ENCODE measurements at places on chromosomes 3 and 15. TPM values are rescaled to one million over a fixed set of nuclear protein-coding genes. Genes with fewer than 3 reads are reported as not detected.

DNA sequence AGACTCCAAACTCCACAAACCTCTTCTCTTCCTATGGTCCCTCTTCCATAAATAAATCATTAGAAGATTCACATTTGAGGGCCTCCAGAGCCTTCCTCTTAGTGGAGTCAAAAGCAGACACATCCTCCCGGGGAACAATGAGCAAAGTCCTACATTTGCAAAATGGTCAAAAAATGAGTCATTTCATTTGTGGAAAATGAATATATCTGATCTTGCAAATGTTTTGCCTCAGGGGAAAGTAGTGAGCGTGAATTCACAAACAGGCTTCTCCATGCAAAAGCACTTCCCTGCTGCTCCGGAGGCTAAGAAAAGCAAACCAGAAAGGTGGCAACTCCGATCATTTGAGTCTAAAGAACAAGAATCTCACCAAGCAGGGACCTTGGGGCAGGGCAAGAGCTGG is 86.7 kb upstream of the IQSEC1 start:
- no peak for DNase-seq

DNA sequence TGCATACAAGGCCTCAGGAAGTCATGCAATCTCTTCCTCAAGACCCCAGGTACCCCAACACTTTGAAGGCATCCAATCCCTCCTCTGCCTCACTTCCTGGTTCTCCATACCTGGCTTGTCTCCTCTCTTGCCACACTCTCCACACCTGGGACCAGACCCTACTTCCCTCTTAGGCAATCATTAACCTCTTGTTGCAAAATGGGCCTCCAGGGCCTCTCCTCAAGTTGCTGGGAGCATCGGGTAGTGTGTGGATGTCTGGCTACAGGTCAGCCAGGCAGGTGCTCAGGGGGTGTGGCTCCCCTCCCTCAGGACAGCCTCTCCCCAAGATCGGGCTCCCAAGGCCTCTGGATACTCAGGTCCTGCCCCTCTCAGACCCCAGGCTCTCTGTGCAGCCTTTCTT is 8.6 kb downstream of the PLA2G4E start:
- no peak for DNase-seq

ATP2B2 gene
- 0.15 TPM for total RNA-seq

- DNase-seq = no peak
Measured at GRCh38 chr3:15284121-15284889, 48.1 kb downstream of the SH3BP5 start.

DNA sequence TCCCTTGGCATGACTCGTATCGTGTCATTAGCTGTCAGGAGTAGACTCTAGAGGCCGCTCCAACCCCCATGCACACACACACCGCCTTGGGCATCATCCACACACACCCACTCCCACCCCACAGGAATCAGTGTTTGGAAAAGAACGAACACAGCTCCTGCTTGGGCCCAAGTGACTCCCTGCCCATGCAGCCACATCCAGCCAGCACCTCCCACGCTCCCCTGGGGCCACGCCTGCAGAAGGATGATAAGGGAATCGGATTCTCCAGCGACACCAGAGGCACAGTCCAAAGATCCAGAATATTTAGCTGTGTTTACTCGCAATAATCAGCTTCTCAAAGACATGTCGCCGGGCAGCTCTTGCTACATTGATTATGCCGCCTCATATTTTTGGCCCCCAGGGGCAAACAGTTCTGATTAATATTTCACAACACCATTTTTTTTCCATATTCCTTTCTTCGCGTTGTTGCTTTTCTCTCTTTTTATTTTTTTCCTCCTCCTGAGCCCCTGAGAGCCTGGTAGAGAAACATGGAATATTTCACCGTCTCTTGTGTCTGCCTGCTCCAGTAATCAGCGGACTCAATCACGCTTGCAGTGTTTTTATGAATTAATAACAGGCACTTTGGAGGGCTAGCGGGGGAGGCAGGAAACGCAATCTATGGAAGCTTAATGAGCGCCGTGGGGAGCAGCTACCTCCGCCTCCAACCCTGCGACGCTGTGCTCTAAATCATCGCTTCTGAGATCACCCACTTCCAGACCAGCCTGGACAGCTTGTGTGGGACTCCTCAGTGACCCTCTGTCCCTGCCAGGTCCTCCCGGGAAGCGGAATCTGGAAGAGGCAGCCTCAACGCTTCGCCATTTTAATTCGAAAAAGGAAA is 221.4 kb downstream of the TLE3 start:
- DNase-seq = no peak

GRCh38 chr3:58216496-58217195 is 5.9 kb upstream of the DNASE1L3 start:
- no peak for DNase-seq

DNA sequence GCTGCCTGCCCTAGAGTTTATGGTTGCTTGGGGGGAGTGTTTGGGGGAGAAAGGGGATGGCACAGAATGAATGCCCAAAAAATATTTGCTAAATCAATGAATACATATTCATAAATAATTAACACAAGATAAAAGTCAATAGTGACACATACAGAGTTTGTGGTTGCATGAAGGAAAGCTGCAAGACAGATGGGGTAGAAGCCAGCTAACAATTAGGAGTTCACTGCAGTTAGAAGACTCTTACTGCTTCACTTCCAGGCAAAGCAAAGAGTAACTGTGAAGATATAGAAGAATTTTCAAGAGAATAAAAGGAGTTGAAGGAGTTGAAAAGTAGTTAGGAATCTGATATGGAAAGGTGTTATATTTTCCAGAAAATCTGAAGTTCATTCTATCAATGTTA is 72.4 kb downstream of the ZNF280D start:
- no peak for DNase-seq

- DNase-seq = no peak
Measured at GRCh38 chr3:104598848-104599511, 767.7 kb upstream of the ALCAM start.

- no peak for DNase-seq
Measured at GRCh38 chr3:172257648-172258400, 190.4 kb downstream of the GHSR start.

GRCh38 chr15:92121047-92121446 is 267.5 kb downstream of the SLCO3A1 start:
- DNase-seq = no peak

- no peak for DNase-seq
Measured at GRCh38 chr3:189013224-189013888, 158.4 kb upstream of the TPRG1 start.

DNA sequence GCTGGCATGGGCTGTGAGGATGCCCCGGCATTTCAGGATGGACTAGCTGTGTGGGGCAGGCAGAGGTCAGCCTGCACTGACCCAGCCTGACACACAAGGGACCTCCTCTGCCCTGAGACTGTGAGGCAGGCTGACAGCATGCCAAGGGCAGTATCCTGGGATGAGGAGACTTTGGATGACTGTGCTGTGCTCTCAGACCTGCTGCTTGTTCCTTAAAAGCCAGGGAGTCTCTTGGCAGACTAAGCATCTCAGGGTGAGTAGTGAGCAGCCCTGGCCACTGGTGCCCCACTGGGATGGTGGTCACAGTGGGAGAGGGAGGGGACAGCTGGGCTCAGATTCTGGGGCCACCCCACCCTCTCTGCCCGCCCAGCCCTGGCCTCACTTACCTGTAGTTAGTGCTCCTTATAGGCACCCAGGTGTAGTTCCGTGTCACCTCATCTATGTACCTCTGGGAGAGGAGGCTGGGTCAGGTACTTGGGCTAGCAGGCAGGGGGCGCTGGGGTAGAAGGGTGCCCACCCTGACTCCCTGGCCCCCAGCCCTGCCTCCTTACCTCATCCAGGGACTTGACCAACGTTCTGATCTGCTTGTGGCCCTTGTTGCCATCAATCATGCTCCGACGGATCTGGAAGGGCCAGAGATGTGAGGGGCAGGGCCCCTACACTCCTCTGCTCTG is 16.1 kb upstream of the TMEM115 start:
- no peak for DNase-seq

DNA sequence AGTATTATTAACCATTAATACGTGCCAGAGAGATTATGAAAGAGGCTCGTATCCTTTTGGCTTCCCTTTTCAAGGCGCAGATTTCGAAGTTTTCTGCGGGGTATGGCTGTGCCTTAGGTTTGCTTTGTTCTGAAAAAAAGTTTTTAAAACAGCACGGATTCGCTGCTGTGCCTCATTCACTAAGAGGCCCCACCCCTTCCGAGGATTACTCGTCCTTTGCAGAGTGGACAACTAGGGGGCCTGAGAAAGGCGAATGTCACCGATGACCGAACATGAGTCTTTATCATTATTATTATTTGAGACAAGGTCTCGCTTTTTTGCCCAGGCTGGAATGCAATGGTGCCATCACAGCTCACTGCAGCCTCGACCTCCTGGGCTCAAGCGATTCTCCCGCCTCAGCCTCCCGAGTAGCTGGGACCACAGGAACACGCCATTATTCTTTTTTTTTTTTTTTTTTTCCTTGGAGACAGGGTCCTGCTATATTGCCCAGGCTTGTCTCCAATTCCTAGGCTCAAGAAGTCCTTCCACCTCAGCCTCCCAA is 684 bp upstream of the RPS27L start:
- DNase-seq = peak; percentile 33
